ENCODE measurements at places on chromosomes 7 and 10. TPM values are rescaled to one million over a fixed set of nuclear protein-coding genes. Genes with fewer than 3 reads are reported as not detected.

The SORBS1 gene
- total RNA-seq = 3.4 TPM

The GSTO2 gene
- 1.4 TPM for total RNA-seq

The LMOD2 gene
- total RNA-seq = not detected

The ANXA7 gene
- total RNA-seq = 90.1 TPM

The ACSM6 gene
- not detected for total RNA-seq

The SNCG gene
- total RNA-seq = not detected

DNA sequence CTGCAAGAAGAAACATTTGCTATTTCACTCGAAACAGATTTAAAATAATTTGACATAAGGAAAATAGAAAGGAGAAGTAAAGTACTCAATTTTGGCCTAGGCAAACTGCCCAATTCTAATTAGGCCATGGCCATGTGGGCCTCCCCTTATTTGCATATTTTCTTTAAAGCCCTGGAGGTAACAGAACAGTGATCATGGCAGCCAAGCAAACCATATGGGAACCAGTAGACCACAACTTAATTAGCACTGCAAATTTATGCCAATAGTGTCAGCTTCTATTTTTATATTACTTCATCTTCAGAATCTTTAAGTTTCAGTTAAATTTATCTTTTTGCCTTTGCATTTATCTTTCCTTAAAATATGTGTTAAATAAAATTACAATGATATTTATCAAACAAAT, 63.3 kb upstream of the THSD7A start:
- no peak for ATAC-seq

DNA sequence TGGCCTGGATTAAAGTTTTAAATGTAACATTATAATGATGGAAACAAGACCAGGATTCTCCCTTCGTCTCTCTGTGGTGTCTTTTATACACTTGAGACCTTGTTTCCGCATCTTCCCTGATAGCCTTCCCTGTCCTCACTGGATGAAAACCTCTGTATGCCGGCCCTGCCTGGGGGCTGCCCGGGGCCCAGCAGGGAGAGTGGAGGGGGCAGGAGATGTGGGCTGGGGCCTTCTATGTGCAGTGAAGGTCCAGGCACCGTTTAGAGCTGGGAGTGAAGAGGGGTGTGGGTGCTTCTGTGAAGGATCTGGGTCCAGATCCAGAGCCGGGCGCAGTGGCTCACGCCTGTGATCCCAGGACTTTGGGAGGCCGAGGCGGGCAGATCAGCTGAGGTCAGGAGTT, 50.7 kb downstream of the UNCX start:
- ATAC-seq = no peak

- no peak for ATAC-seq
Observed at GRCh38 chr7:85103357-85103756, 83.5 kb downstream of the SEMA3D start.

DNA sequence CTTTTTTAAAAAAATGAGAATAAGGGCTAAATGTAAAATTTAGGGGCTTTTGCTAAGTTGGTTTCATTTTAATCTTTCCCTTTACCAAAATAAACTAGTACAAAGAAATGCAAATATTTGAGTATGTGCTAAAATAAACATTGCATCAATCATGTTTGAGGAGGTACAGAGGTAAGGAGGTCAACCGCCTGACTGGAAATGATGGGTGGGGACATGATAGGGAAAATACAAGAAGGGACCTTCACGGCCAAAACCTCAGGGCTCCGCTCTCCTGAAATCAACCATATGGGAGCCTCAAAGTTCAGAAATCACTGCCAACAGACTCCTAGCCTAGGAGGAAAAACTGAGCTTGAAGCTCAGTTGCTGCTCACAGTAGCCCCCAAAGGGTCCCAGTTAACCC, 207.6 kb downstream of the AHR start:
- ATAC-seq = no peak

- ATAC-seq = no peak
Observed at GRCh38 chr7:147033641-147034040, 917.0 kb downstream of the CNTNAP2 start.

DNA sequence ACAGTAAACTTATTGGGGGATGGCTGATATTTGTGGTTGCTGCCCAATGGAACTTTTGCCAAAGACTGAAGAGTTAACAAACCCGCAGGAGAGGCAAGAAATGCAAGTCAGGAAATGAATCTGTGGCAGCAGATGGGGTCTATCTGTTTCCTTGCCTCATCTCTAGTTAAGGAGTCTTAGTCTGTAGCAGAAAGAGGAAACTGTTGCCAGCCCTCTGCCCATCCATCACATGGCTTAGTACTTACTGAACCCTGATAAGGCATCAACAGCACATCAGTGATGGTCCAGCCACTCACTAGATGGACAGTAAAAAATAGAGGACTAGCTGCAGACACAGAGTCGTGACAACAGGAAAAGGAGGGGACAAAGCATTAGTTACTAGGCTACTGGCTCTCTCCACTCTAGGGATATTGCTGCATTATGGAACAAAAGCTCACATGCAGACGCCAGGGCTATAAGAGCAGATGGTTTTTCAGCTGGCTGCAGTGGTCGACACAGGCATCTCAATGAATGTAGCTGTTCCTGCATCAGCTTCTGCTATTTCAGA, 614.7 kb downstream of the PARD3 start:
- ATAC-seq = no peak

GRCh38 chr7:29160080-29160479, 13.7 kb upstream of the CPVL start:
- no peak for ATAC-seq

GRCh38 chr10:92142512-92142911, 148.4 kb downstream of the CPEB3 start:
- no peak for ATAC-seq

- peak; percentile 54 for ATAC-seq
Observed at GRCh38 chr10:123154711-123155505, 706 bp downstream of the BUB3 start.

GRCh38 chr7:11317766-11318165, 344.1 kb downstream of the PHF14 start:
- no peak for ATAC-seq

DNA sequence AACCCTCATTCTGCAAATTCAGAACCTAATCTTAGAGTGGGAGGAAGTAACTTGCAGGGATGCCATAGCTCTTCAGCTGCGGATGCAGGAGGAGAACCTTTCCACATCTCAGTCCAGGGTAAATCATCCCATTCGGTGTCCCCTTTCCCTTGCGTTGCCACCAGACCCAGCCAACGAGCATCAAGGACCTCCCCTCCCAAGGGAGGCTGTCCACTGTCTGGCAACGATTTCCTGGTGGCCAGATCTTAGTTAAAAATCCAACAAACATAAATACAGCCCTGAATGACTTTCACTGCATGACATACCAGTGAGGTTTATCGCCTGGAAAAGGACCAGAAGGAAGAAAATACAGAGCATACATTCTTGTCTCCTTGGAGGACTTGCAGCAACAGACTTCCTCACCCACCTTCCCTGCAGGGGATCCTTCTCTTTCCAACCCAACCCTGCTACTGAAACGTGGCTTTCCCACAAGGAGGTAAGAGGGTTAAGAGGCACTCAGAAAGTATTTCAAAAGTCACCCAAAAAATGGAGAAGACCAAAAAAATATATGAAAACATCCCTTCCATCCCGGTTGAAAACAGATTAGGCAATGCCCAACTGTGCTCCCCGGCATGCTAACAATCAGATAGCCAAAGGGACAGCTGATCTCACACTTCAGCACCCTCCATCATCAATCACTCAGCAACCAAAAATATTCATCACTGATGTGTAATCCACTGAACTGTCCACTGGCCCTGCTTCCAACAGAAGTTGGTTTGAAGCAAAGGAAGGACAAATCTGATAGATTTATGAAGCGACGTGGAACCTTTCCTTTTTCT, 206.6 kb downstream of the TNS3 start:
- no peak for ATAC-seq

- no peak for ATAC-seq
Observed at GRCh38 chr7:152189061-152189460, 163.6 kb downstream of the GALNT11 start.

- ATAC-seq = no peak
Observed at GRCh38 chr7:50333221-50333651, 28.7 kb downstream of the IKZF1 start.

- ATAC-seq = peak; percentile 49
Observed at GRCh38 chr7:135236727-135237126, 3.1 kb downstream of the STRA8 start.

DNA sequence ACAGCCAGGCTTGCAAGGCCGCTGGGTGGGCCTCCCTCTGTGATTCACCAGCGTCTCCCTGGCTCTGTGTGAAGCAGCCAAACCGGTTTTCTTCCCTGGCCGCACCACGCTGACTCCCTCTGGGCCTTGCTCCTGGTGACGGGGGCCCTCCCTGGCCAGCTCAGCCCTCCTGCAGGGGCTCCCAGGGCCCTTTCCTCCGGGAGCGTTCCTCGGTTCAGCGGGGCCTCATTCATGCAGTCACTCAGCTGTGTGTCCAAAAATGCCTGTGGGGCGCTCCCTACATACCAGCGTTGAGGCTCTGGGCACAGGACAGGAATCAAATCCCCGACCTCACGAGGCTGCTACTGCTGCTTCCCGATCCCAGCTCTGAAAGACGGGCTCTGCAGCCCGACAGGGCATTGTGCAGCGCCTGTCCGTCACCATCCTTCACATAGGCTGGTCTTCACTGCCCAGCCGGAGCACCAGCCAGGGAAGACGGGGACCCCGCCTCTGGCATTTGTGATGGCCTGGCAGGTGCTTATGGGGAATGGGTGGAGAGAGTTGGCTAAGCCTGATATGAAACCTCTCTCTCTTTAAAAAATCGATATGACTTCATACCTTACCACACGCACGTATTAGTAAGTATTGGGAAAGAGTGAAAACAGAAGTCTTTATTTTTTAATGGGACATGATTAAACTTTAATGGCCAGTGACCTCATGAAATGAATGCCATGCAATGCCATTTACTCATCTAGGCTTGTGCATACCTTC, 110.0 kb upstream of the SHH start:
- ATAC-seq = no peak
